ENCODE measurements at places on chromosomes 7 and 10.

DNA sequence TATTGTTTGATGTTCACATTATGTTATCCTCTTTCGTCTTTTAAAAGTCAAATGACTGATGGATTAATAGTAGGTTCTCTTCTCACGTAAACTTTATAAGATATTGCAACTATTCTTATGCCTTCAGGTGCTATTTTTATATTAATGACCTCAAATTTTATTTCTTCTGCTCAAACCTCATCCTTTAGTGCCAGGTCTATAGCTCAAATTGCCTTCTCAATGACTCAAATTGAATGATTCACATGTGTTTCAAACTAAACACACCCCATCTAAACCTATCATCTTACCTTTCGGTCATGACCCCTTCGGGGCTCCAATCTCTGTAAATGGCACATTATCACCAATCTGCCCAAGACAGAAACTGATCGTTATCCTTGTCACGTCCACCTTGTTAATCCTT is 22.0 kb upstream of the LIPF start:
- DNase-seq, result no peak

DNA sequence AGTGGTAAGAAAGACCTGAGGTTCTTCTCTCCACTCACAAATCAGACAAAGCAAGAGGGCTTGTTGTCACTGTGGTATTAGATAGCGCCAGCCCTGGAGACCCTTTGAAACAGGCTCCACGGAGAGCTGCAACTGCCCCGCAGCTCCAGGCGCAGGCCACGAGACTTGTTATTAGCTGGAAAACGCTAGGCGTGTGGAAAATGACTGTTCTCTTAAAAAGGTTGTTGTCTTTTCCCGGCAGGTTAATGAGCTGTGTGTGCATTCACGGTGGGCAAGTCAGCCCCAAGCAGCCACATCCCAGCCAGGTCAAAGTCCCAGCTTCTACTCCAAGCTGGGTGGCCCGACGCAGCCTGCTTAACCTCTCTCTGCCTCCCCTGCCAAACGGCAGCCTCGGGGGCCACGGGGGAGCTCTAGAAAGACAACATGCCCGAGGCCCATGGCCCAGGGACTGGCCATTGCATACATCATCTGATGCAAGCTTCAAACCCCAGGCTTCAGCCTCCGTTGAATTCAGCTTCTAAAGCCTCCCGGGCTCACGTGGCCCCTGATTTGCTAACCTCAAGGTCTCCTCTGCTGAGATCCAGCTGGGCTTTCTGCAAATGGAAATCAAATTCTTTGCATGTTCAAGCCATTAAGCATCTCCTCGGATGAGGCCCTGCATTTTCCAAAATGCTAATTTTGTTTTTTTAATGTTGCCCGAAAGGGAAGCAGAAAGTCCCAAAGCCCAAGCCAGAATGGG is 61.3 kb upstream of the DNAAF5 start:
- no peak for DNase-seq

DNA sequence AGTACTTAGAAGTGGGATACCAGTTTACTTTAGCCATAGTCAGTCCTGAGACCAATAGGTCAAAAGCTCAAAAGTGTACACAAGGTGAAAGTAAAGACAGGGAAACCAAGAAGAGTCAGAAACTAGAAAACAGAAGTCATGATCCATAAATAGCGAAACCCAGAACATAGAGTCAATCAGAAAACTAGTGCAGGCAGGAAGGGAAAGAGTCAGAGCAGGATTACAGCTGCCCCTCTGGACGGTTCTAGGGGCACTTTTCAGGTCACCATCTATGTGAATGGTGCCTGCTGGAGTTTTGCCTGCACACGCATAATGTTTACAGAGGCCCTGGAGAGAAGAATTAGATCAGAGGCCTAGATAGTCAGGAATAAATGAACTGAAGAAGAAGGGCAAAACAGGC is 22.4 kb upstream of the DMTF1 start:
- DNase-seq, result no peak

GRCh38 chr10:78830976-78831375 is 237.8 kb upstream of the ZMIZ1 start:
- no peak for DNase-seq

DNA sequence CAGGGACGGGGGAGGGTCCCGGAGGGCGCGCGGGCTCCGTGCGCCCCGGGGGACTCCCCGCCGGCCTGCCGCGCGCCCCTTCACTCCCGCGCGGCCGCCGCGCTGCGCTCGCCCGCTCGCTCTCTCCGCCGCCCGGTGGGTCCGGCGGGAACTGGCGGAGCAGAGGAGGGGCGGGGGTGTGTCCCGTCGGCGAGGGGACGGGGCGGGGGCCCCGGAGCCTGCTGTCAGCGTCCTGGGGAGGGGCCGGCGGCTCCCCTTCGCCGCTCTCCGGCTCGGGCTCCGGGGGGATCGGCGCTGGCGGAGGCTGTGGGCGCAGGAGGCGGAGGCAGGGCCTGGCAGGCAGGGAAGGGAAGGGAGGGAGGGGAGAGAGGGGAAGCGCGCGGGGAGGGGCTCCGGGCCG is at the start of gene SH3PXD2A:
Gene SH3PXD2A, minus strand, starts transcription at position 153 of the 400 bp plus-strand sequence. CDS start 310 bp downstream, outside the sequence.
- DNase-seq, result no peak

DNA sequence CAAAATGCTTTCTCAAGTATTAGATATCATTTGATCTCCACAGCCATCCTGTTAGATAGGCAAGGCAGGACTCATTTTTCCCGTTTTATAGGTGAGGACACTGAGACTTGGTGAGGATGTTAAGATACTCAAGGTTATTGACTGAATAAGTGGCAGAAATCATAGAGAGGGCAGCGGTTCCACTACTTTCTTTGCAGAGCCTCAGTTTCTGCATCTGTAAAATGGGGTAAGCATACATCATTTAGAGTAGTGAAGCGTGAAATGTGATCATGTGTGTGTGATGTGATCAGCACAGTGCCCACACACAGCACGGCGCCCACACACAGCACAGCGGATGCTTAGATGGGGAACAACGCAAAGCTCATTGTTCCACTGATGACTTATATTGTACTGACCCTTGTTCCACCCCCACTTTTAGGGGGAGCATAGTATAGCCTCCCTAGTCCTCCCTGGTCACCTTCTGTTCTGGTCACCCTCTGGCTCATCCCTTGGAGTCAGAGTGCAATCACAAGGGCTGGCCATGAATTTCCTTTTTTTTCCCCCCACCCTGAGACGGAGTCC is 10.5 kb downstream of the UBTD1 start:
- DNase-seq, result no peak

DNA sequence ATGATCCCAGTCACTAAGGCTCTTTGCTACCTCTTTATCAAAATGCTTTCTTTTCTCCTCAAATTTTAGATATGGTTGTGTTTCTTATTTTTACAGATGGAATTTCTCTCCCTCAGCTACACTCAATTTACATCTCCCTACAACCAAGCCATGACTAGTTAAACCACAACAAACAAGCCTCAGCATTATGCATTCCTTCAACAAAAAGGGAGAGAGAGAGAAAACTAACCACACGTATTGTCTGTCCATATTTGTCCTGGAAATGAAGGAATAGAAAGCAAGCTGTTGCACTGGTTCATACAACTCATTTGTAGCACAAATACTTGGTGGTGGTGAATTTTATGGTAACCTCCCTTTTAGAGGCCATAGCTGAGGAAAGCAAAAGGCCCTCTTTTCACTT is 286.4 kb downstream of the AHR start:
- no peak for DNase-seq
